GM04503 (cell line): ENCODE measurements at places on chromosomes 6 and 20.

DNA sequence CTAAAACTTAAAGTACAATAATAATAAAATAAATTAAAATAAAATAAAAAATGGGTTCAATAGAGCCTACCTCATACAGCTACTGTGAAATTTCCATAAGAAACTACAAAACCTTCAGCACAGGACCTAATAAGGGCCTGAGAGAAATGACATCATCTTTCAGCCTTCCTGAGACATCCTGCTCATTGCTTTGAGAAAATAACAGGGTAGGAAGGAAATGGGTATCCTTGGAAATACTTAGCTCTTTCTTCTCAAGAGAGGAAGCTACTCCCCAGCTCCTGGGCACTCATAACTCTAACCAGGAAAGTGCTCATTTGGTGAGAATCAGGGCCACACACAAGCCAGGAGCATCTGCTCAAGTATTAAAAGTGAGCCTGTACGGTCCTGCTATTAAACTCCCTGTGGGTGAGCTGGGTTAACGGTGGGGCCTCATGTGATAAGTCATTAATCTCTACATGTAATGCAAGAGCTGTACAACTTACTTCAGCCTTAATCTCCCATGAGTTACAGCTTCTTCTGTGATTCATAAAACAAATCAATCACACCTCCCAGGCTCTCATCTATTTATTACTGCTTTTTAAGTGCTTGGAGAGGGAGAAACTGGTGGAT, 141.4 kb downstream of the MAFB start:
- DNase-seq, result no peak

GRCh38 chr6:102549221-102549874, 1155.8 kb downstream of the GRIK2 start:
- DNase-seq, result no peak

DNA sequence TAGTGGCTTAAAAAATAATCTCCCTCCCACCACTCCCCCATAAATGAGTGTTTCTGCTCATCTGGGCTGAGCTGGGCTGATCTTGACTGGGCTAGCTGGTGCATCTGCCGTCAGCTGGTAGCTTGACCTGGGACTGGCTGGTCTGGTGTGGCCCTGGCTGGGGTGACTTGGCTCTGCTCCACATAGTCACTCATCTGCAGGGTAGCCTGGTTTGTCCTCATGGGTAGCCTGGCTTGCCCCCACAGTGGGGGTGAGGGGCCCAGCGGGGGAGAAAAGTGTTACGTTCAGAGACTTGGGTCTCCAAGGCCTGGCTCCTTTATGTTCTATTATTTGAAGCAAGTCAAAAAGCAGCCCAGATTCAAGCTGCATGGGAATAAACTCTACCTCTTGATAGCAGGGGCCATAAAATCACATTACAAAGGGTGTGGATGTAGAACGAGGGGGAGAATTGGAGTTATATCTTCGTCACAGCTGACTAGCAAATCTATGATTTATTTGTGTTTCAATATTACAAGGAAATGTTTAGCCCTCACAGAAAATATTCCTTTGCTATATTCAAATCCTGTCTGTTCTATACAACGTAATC, 32.9 kb downstream of the EDN3 start:
- DNase-seq, result no peak

DNA sequence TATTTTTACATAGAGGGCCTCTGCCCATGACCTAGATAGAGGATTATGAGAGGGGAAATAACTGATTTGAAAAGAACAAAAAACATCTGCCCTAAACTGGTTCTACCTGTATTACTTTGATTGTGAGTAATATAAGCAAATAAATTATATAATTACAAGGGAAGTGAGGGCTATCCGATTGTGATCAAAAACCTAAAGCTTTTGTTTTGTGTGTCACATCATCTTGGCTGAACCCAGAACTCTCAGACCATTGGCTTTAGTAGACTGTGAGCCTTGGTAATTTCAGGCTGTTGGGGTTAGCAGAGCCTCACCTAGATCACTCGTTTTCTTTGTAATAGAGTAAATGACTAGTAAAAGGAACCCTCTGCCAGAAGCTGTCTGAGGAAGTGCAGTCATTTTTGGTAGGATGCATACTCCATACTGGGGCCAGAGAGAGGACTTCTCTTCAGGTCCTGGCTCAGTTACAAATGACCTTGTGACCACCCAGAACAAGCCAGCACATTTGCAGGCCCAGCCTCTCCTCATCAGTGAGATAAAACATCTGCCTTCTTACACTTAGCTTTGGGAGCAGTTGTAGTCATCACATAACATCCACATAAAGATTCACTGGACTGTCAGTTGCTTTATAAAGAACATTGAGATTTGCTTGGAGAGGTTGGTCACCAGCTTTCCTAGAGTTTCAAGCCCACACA, 13.5 kb downstream of the STK35 start:
- no peak for DNase-seq

- DNase-seq, result no peak
Observed at GRCh38 chr20:23265226-23265625, 85.4 kb upstream of the NXT1 start.

DNA sequence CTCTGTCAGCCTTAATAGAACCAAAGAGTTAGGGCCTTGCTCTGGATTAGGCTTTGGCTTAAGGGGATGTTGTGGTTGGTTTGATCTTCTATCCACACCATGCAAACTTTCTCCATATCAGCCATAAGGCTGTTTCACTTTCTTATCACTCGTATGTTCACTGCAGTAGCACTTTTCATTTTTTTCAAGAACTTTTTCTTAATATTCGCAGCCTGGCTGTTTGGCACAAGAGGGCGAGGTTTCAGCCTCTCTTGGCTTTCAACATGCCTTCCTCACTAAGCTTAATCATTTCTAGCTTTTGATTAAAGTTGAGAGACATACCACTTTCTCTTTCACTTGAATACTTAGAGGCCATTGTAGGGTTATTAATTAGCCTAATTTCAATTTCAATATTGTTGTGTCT, 193.1 kb downstream of the NRN1 start:
- no peak for DNase-seq

- no peak for DNase-seq
Observed at GRCh38 chr20:17795501-17796071, 95.8 kb downstream of the BANF2 start.

GRCh38 chr20:10699941-10700340, 26.1 kb upstream of the JAG1 start:
- no peak for DNase-seq

- no peak for DNase-seq
Observed at GRCh38 chr20:51095633-51096521, 73.0 kb upstream of the KCNG1 start.

- DNase-seq, result no peak
Observed at GRCh38 chr6:138824482-138825144, 28.7 kb downstream of the ECT2L start.

GRCh38 chr20:35539756-35540212, 2.1 kb upstream of the ERGIC3 start:
- DNase-seq, result no peak

DNA sequence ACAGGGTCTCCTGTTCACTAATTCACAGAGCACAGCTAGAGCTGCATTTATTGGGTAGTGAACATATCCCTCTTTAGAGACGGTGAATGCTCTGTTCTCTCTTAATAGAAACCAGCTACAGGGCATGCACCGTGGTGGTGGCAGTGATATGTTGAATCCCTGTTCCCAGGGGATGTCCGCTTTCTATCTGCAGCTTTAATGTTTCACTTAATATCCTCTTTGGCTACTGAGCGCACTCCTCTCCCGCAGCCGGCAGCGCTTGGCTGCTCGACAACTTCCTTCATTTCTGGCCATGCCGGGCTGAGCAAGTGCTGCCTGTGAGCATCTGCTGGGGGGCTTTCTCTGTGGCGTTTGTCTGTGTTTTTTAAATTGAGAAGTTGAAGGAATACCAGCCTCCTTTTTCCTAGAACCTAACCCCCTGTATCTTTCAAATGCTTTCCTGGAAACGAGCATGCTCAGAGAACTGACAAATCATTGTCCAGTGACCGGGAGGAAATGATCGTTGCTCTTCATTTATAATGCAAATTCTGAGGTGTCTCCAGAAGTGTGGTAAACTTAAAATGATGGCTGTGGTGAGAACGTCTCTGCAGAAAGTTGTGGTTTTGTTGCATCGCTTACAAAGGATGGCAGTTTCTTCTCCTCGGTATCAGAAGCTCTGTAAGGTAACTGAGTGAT, 297.9 kb downstream of the UTRN start:
- no peak for DNase-seq

DNA sequence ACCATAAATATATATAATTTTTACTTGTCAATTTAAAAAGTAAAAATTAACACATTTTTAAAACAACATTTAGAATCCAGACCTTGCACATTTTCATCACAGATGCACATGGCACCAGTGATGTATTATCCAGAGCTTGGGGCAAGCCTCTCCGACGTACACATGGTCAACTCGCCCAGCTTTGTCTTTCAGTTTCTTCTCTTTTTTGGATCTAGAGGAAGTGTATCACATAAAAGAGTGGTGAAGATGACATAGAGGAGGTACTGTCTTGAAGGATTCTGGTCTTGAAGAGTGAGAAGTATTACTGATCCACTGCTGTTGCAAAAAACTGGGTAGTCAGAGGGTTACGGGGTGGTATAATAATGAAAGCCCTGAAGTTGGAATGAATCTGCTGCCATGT, 46.9 kb upstream of the TAB2 start:
- no peak for DNase-seq

- DNase-seq, result no peak
Observed at GRCh38 chr6:14721103-14721758, 524.6 kb upstream of the JARID2 start.

GRCh38 chr6:11705483-11705882, 73.1 kb downstream of the ADTRP start:
- no peak for DNase-seq

DNA sequence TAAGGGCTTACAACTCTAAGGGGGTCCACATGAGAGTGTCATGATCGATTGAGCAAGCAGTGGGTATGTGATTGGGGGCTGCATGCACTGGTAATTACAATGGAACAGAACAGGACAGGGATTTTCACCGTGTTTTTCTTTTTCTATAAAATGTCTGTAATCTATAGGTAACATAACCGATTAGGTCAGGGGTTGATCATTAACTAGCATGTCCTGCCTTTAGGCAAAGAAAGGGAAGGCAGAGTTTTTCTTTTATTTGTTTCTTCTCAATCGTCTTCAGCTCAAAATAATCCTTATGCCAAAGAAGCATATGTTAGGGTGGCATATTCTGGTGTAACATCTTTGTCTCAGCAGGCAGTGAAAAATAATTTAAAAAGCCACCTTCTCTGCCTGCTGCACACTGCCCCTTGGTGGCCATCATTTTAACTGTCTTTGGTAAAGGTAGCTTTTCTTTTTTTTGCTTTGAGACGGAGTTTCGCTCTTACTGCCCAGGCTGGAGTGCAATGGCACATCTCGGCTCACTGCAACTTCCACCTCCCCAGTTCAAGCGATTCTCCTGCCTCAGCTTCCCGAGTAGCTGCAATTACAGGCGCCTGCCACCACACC, 9.7 kb upstream of the CEP43 start:
- no peak for DNase-seq

DNA sequence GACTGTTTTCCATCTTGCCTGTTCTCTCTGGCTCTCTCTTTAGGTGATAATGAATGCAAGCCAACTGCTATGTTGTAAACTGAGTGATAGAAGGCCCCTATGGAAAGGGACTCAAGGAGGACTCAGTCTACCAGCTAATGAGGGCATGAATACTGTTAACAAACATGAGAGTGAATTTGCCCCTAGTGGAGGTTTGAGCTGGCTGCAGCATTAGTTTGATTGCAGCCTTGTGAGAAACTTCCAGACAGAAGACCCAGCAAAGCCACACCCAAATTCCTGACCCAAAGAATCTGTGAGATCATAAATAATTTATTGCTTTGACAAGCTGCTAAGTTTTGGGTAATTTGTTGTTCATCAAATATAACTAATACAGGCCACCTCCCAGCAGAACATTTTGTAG, 50.0 kb upstream of the PLCB1 start:
- no peak for DNase-seq

DNA sequence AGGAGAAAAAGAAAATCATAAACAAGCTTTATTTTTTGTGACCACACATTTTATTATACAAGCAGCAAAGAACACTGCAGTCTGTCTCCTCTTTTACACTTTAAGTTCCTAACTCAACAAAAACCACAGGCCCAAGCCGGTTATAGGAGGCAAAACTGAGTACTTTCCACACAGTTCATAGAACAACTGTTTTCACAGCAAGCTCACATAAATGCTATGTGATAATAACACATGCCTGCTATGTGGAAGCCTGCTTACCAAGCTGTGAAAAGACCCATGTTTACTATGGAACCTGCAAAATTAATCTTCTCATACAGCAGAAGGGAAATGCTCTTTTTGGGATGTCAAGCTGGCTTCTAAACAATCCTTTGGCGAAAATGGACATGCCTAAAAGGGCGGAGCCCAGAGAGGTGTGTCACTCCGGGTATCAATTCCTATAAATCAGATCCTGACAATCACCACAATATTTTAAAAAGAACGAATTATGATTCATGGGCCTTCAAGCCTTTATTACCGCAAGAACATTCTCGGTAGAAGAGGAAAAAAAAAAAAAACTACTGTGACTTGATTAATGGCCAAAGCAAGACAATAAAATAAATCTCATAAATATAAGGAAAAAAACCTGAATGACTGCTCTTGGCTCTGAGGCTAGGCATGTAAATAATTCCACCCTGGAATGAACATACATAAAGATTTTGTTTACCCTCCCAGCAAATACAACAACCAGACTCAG, 2.6 kb downstream of the TRERF1 start:
- no peak for DNase-seq

- DNase-seq, result no peak
Observed at GRCh38 chr6:21327326-21328112, 266.0 kb upstream of the SOX4 start.

GRCh38 chr6:68059899-68060298, 575.2 kb upstream of the ADGRB3 start:
- DNase-seq, result no peak

DNA sequence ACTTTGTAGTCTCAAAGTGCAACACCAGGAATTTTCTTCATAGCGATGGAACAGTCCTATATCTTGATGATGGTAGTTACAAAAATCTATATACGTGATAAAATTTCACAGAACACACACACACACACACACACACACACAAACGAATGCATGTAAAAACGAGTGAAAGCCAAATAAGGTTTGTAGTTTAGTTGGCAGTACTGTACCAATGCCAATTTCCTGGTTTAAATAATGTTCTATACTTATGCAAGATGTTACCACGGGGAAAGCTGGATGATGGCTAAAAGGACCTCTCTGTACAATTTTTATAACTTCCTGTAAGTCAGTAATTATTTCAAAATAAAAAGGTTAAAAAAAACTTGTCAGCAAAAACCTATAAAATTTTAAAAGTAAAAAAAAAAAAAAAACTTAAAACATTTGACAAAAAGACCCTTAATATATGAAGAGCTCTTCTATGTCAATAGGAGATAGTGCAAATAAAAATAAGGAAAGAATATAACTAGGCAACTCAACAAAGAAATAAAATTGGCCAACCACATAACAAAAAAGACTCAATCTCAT, 37.6 kb downstream of the PDSS2 start:
- no peak for DNase-seq

- DNase-seq, result no peak
Observed at GRCh38 chr6:123306334-123306733, 310.3 kb downstream of the CLVS2 start.

DNA sequence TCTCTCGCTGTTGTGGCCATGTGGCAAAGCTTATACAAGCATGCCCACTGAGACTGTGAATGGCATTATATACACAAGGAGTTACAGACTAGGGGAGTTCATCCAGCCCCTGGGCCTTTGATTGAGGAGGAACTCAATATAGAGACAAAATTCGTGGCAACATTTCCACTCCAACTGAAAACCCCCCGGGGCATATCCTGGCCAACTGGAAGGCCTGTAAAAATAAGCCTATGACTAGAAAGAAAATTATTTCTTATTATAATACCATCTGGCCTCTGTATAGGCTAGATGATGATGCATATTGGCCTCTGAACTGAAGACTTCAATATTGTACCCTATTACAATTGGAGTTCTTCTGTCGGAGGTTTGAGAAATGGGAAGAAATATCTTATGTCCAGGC, 175.5 kb upstream of the GJE1 start:
- DNase-seq, result no peak
